Activated CD4-positive, alpha-beta T cell treated with anti-CD3 and anti-CD28 coated beads, Interleukin-2, amount 10 ng/mL, durations not matched to agents 24 days and 14 days (primary cell): ENCODE measurements at places on chromosomes 2 and 18. TPM values are rescaled to one million over a fixed set of nuclear protein-coding genes. Genes with fewer than 3 reads are reported as not detected.

- DNase-seq, result no peak
Observed at GRCh38 chr2:144824306-144825080, 304.6 kb upstream of the ZEB2 start.

DNA sequence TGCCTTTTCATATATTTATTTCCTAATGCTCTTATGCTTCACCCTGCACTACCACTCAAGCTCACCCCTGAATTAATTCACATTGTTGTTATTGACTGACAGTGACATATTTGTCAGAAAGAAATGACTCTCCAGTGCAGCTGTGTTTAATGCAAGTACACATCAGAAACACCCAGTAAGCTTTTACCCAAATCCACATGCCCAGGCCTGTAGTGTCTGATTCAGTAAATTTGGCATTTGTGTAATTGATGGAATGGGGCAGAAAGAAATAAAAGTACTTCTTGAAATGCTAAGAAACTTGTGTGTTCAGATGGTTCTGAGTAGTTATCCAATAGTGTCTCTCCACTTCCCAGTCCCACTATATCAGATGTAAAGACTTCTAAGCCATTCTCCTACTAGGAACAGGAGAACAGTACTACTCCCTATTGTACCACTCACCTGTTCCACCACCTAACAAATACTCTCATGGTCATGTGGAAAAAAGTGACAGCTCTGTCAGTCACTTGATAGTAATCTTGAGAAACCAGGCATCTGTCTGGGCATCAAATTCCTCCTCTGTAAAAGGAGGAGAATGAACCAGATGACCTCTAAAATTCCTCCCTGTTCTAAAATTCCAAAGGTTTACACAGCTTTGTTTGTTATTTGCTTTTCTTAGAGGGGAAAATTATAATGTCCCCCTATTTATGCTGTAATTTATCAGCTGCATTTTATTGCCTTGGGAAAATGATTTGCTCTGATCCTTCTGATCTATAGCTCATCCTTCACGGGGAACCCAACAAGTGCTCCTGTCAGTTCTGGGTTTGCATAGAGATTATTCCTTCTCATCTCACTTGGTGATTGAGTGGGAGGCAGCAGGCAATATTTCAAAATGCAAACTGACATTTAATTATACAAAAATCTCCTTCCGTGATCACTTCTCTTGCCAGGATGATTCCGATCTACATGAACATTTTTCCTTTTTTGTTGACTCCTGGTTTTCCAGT, 70.9 kb downstream of the ZNF385B start:
- DNase-seq, result no peak

The SLC8A1 gene
- total RNA-seq, result 3.4 and 5.0 TPM in 2 replicates

DNA sequence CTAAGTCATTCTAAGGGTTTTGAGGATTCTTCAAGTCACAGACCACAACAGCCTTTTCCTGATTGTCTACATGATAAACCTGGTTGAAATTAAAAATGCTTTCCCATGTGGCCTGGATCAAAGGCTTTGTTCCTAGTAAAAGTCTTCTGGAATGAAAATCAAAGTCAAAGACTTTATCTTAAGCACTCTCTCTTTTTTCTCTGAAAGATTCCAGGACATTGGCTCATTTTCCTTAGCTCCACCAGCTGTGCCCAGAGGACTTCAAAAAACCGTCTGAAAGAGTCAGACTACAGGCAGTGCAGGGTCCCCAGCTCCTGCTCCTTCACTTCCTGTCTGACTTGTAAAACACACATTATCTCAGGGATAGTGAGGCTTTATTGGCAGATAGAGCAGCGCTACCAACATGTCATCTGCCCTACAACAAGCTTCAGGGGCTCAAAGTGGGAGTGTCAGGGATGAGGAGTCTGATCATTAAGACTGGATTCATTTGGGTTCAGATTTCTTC, 148.2 kb downstream of the ESCO1 start:
- DNase-seq, result no peak

The LHCGR gene
- not detected in 2 replicates for total RNA-seq

The CPS1 gene
- total RNA-seq, result 0.75 and 0.88 TPM in 2 replicates

The SCYGR5 gene
- not detected in 2 replicates for total RNA-seq
